T-cell (primary cell): ENCODE measurements at places on chromosomes 3 and 15. TPM values are rescaled to one million over a fixed set of nuclear protein-coding genes. Genes with fewer than 3 reads are reported as not detected.

The TRH gene
- not detected for total RNA-seq

The DNAJA4 gene
- total RNA-seq, result 43.6 TPM

The MYO1E gene
- total RNA-seq, result 11.7 TPM

The GOLGA6L7 gene
- total RNA-seq, result not detected

The CCDC39 gene
- not detected for total RNA-seq

The PIGBOS1 gene
- total RNA-seq, result 16.7 TPM

The TMCO5A gene
- not detected for total RNA-seq

The ASB14 gene
- not detected for total RNA-seq

The RASL12 gene
- 0.18 TPM for total RNA-seq

The LXN gene
- total RNA-seq, result 6.5 TPM

The ARL14 gene
- not detected for total RNA-seq

The CNTN6 gene
- total RNA-seq, result not detected

The SAMMSON gene
- total RNA-seq, result not detected
